ENCODE measurements at places on chromosomes 2 and 18. TPM values are rescaled to one million over a fixed set of nuclear protein-coding genes. Genes with fewer than 3 reads are reported as not detected.

MSTN gene
- 0.41 TPM for total RNA-seq

PREB gene
- 49.3 TPM for total RNA-seq

KLHL41 gene
- total RNA-seq = 3.2 TPM

CAPN14 gene
- not detected for total RNA-seq

EFHD1 gene
- 8.7 TPM for total RNA-seq

CNDP1 gene
- total RNA-seq = not detected

MGAT4A gene
- 12.2 TPM for total RNA-seq

DPYSL5 gene
- total RNA-seq = 1.9 TPM

TAF1B gene
- total RNA-seq = 10.3 TPM
